ENCODE measurements at places on chromosomes 16 and 17.

GRCh38 chr16:6484081-6484480 lies 848.6 kb upstream of the RBFOX1 start:
- no peak for DNase-seq

DNA sequence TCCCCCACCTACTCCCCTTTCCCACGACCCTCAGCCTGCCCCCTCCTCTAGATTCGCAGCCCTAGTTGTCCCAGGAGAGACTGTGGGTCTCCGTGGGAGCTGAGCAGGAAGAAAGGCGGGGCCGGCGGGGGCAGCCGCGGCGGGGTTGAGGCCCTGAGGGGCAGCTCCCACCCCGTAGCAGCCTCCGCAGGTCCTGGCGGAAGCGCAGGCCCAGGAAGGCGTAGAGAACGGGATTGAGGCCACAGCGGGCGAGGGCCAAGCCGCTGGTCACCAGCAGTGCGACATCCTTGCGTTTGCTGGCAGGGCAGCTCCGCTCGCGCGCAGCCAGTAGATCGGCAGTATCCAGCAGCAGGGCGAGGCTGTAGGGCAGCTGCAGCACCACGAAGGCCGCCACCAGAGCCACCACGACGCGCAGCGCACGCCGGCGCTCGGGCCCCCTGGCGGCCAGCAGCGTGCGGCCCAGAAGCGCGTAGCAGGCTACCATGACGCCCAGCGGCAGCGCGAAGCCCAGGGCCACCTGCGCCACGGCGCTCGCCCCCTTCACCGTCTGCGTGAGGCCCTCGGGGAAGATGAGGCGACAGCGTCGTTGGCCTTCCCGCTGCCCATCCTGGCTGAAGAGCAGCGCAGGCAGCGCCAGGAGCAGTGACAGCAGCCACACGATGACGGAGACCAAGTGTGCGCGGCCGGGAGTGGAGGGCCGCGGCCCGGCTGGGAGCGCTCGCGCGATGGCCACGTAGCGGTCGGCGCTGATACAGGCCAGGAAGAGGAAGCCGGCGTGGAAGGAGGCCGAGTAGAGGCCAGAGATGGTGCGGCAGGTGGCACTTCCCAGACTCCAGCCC lies 1.9 kb downstream of the CCR10 start:
- no peak for DNase-seq

DNA sequence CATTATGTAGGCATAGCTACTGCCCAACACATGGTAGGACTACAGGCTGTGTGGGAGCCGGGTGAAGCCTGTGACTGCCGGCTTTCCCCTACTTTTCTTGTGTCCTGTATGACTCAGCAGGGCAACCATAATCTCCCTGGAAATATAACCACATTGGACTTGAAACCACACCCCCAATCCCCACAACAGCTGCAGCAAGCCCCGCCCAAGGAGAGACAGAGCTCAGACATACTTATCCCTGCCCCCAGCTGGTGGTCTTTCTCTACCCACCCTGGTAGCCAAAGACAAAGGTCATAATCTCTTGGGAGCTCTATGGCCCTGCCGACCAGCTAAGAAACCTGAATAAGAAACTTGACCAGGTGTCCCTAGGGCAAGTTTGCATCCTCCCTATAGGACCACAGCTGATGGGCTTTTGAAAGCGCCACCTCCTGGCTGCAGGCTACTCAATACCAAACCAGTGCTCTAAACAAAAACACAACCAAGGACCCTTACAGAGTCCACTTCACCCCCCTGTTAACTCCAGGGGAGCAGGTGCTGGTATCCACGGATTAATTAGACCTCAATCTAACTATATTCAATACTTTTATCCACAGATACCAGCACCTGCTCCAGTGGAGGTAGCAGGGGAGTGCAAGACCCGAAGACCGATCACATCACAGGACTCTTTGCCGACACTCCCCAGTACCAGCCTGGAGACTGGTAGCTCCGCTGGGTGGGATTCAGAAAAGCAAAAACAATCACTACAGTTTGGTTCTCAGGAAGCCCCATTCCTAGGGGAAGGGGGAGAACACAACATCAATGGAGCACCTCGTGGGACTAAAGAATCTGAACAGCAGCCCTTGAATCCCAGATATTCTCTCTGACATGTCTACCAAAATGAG lies 91.2 kb downstream of the IRX5 start:
- no peak for DNase-seq

- peak; percentile 87 for DNase-seq
Measured at GRCh38 chr17:2172077-2172851, 117.4 kb downstream of the HIC1 start.

DNA sequence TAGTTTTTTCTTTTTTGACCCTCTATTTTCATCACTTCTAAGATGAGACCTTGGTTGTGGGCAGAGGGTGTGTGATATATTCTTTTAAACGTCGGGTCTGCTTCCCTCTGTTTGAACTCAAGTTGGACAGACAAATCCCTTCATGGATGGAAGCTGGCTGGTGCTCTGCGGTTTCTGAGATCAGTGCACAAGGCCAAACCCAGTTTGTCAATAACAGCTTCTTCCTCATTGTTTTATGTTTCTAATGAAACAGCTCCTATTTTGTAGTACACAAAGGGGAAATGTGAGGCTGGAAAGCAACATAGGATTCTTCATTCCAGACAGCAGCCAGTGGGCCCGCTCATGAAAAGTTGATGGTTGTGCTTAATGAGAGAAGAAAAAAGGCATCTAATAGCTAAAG lies 159.6 kb downstream of the PRKCA start:
- no peak for DNase-seq

DNA sequence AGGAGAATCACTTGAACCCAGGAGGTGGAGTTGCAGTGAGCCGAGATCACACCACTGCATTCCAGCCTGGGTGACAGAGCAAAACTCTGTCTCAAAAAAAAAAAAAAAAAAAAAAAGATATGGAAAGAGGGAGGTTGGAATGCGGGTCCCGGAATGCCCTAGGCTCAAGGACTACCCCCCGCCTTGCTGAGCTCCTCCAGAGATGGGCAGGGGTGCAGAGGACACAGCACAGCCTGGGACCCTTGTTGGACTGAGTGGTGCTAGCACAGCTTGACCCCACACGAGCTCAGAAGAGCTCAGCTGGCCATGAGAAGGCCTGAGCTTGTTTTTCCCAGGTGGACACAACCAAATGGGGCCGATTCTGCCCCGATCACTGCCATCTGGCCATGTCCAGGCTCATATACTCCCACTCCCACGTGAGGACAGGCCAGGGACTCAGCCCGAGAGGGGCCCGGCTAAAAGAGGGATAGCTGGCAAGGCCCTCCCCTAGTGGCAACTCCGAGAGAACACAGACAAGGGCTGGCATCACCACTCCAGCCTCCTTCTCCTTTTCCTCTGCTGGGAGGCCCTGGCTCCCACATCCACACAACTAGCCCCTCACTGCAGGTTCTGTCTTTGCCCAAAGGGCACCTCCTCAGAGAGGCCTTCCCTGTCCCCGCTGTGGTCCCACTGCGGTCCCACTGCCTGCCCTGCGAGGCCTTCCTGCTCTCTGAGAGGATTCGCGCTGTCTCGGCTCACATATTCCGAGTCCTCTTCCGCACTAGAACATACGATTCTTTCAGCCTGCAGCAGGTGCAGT lies 11.0 kb downstream of the SGCA start:
- DNase-seq = no peak

DNA sequence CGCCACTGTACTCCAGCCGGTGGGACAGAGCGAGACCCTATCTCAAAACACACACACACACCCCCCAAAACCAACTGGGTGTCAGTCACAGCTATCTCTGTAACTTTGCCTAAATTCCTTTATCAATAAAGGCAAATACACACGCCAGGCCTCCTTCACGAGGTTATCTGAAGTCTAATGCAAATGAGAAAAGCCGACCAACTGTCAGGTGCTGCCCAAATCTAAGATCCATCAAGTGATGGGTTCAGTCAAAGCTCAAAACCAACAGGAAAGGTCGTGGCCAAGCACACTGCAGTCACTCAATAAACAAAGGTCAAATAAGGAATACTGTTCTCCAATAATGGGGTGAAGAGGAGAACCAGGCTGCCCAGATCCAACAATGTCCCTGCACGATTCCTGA lies 1.1 kb downstream of the ANKFY1 start:
- no peak for DNase-seq

DNA sequence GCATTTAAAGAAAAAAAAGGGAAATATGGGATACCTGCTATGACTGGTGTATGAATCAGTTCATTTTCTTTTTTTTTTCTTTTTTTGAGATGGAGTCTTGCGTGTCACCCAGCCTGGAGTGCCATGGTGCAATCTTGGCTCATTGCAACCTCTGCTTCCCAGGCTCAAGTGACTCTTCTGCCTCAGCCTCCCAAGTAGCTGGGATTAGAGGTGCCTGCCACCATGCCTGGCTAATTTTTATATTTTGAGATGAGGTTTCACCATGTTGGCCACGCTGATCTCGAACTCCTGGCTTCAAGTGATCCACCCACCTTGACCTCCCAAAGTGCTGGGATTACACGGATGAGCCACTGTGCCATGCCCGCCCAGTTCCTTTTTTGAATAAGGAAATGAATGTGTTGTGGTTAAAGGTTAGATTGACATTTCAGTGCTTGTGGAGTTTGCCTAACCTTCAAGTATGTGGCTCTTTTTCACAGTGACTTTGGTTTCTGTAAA lies 7.7 kb downstream of the HAPSTR1 start:
- DNase-seq = no peak

DNA sequence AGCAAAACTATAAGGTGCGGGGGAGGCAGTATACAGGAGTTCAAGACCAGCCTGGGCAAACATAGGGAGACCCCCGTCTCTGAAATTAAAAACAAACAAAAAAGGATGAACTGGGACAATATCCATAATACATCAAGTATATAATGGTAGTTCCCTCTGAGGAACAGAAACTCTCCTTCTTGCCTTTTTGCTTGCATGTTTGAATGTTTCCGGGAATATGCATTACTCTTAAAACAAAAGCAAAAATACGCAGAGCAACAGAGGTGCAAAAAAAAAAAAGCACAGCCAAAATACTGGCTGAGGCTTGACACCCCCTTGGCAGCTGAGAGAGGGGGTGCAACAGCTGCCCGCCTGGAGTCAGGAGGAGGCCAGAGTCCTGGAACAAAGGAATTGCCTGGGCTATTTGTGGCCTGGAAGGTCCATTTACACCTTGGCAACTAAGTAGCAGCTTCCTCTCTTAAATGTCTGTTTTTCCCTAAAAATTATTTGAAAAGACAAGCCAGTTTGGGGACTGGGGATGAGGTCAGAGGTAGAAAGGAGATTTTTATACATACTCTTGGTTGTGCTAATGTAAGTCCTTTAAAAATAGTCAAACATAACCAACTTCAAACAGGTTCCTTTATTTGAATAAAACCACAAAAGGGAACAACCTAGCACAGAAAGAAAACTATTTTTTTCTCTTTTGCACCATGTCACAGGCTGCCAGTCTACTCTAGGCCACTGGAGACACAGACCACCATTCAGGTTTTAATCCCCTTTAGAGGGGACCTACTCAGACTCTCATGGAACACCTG lies 19.5 kb downstream of the USP7 start:
- DNase-seq = no peak

GRCh38 chr16:27991876-27992275 lies 71.6 kb downstream of the GSG1L start:
- no peak for DNase-seq

DNA sequence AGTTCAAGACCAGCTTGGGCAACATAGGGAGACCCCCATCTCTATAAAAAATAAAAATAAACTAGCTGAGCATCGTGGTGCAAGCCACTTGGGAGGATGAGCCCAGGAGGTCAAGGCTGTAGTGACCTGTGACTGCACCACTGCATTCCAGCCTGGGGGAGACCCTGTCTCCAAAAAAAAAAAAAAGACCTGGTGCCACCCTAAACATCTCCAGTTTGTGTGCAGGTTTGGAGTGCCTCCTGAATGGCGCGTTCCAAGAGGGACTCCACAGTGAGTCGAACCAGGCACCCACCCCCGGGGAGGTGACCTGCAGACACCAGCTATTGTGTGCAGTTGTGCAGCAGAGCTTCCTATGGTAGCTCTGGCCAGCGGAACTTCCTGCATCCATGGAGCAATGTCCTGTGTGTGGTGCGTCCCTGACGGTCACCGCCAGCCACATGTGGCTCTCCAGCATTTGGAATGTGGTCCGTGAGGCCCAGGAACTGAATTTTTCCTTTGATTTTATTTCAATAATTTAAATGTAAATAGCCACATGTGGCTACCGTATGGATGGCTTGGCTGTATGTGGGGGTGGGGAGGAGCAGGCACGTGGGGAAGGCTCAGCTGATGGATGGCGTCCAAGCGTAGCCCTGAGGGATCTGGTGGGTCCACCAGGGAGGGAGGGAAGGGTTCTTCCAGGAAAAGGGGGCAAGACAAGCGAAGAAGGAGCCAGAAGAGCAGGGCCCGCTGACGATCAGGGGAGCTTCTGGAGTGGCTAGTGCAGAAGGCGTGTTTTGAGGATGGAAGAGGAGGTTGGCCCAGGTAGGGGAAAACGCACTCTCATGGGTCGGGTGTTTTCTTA lies 107.1 kb upstream of the GSE1 start:
- DNase-seq = no peak

- DNase-seq = no peak
Measured at GRCh38 chr16:86881861-86882273, 303.5 kb downstream of the FOXL1 start.

- no peak for DNase-seq
Measured at GRCh38 chr16:62969711-62970318, 933.6 kb upstream of the CDH8 start.

GRCh38 chr17:43846221-43846712 lies 709 bp upstream of the CD300LG start:
- peak; percentile 29 for DNase-seq

DNA sequence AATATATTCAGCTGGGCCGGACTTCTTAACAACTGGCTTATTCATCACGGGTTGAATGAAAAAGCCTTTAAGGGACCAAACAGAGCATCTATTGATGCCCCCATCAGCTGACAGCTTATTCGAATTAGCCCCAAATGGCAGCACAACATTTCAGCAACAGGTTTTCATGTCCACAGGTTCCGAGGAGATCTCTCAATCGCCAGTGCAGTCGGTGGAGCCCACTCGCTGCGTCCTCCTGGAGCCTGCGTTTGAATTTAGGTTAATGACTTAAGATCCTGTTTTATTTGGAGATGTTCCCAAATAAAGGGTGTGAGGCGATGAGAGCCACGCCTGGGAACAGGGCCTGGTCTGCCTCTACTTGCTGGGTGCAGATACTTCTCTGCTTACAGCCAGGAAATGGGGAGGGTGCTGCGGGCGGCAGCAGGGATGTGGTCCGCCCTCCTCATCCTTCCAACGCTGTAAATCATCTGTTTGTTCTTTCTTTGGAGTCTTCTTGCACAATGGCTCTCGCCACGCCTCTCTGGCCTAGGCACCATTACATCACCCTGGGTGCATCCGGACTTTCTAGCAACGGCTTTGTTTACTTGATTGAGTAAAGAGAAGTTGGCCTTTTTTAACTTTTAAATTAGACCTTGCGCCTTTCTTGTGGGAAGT lies 22.6 kb downstream of the NDE1 start:
- peak; percentile 35 for DNase-seq

GRCh38 chr16:79419148-79419547 lies 181.4 kb downstream of the MAF start:
- DNase-seq = no peak

DNA sequence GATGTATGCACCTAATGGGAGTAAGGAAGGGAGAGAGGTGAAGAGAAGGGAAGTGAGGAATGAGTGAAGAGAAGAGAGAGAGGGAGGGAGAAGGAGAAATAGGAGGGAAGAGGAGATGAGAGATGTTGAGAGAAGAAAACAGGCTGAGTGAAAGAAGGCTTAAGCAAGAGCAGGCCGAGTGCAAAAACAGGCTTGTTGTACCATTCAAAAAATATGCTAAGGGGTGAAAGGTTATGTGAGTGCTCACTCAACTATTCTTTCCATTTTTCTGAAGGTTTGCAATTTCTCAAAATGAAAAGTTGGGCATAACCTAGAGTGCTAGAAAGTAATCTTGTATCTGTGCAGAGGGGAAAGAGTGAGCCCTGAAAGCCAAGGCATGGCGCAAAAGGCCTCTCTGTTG lies 22.9 kb downstream of the RPGRIP1L start:
- DNase-seq = no peak

GRCh38 chr16:1426734-1427471 lies 4.0 kb upstream of the PERCC1 start:
- DNase-seq = no peak

Data from left renal pelvis (tissue), 4 donors.